T-cell (primary cell): ENCODE measurements at places on chromosomes 6 and 20.
A peak's percentile ranks its signal among the peaks of the same experiment; 100 is the strongest.

DNA sequence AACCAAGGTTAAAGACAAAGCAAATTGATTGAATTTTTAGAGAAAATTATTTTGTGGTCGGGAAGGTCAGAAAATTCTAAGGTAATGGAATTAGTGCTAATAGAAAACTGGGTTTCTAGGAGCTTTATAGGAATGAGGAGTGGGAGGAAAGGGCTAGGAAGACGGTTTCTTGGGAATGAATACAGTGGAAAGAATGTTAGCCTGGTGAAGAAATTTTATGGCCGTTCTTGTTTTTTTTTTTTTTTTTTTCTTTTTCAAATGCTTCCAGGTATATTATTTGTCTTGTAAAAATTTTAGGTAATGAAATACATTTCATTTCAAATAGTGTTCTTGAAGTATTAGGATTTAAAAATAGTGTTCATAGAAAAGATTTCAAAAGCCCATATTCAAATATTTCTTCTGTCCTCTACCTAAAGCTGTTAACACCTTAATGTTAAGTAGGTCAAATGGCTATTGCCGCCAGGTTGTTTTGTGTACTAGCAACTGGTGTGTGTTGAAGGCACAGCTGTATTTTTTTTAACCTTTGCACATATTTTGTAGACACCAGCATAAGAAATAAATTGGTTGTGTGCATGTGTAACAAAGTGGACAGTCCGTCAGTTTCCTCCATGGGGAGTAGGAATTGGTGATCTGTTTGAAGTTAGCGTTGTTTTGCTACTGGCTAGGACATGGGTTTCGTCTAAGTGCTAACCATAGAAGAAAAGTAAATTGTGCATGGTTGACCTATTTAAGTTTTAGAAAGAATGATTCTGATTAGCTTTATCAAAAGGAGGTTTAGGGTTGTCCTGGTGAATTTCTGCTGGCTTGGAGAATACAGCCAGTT, 32.3 kb downstream of the AFDN start:
- no peak for DNase-seq

- no peak for DNase-seq
Measured at GRCh38 chr6:137949686-137950390, 82.8 kb downstream of the TNFAIP3 start.

DNA sequence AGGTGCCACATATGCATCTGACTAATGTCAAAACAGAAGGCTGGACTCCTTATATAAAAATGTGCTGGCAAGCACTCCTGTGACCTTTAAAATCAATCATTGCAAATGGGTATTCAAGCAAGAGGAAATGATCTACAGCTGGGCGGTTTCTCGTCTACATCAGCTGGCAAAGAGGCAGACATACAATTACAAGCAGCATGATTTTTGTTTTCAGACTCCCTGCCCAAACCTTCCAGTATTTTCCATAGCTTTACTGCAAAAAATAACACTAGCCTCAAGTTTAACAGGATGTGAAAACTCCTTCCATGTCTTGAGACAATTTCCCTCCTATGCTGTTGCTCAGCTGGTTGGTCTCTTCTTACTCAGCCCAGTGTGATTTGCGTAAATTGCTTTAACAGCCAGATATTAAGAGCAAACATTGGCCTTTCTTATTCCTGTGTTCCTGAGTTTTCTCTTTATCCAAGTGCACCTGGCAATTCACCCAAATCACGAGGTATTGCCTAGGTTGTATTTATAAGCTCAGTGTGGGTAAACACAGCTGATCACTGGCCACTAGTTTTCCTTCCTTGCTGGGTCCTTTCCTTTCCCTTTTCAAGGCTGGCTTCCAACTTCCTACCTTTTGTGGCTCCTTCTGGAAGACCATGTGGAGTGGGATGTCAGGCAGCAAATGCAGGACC, 130.4 kb downstream of the MOXD1 start:
- DNase-seq = no peak

DNA sequence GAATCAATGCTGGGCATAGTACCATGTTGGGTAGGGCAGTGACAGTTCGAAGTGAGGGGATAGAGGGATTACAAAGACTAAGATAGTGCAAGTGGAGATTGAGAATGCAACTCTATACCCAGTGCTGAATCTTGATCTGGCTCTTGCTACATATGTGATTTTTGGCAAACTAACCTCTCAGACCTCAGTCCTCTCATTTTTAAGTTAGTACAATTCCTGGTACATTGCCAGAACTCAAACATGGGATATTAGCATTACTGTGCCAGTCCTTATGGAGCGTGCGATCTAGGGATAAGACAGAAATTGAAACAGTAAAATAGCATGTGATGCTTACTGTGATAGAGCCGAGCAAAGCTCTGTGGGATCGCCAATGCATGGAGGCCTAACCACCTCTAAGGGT, 188.4 kb downstream of the MTFR2 start:
- no peak for DNase-seq

- DNase-seq = peak; percentile 81
Measured at GRCh38 chr6:24721461-24722215, 2.7 kb upstream of the C6orf62 start.

DNA sequence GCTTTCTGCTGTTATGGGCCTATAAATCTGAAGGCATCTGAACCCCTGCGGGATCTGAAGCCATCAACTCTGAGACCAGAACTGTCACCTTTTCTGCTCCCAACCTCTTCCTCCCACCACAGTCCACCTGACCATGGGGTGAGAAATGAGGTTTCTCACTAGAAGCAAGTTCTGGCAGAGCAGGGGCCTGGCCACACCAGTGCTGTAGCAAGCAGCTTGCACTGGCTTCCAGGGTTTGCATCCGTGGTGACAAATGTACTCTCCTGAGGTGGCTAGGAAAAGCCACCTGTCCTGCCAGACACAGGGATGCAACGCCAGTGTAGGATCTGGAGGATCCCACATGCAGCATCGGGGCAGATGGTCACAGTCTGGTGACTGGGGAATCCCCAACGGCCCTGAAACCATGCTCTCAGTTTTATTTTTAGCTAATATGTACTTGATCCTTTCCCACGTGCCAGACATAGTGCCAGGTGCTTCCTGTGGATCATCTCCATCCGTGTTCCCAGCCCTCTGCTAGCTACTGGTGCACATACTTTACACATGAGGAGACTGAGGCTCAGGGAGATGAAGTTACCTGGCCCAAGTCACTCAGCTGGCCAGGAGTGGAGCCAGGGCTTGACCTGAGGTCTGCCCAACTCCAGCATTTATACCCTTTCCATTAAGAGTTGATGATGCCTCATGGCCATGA, 122.1 kb upstream of the SPACA1 start:
- DNase-seq = peak; percentile 51

GRCh38 chr20:23647346-23647745, 9.6 kb upstream of the CST3 start:
- no peak for DNase-seq

DNA sequence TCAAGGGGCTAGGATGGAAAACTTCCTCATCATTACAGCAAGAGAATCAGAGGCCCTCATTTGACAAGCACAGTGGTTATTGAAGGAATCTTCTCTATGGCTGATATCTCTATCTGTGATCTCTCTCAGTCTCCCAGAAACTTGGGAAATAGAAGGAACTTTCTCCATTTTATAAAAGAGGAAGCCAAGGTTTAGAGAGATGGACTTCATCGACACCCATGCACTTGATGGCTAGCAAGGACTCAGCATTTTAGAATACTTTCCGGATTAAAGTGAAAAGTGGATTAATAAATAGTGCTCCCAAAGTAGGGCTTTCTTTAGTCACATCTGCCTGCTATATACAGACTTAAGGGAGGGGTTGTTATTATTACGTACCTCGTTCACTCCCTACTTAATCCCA, 34.2 kb upstream of the TGM3 start:
- DNase-seq = no peak

DNA sequence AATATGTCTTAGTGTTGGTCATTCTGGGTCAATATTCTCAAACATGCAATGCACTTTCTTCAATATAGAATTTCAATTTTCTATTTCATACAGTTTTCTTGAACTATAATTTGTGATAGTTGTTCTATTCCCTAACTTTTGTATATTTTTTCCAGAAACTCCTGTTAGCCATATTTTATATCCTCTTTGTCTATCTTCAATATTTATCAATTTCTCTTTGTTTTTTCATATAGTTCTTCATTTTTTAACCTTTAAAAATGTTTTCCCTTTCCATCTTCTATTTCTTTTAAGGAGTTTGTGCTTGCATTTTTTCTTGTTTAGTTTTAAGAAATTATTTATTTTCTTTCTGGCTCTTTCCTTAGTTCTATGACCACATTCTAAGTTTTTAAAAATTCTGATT, 42.0 kb upstream of the MBOAT1 start:
- DNase-seq = no peak

GRCh38 chr20:16415071-16416053, 157.9 kb downstream of the KIF16B start:
- no peak for DNase-seq
